ENCODE measurements at places on chromosomes 7 and 10. TPM values are rescaled to one million over a fixed set of nuclear protein-coding genes. Genes with fewer than 3 reads are reported as not detected.

- H3K36me3 ChIP-seq: no peaks in the 10 kb centered on the region
- no peaks in the 10 kb centered on the region for H3K4me1 ChIP-seq
- H3K27ac ChIP-seq: no peak overlapping the region
- DNase-seq: no peak
- H3K27me3 ChIP-seq: no peaks in the 10 kb centered on the region
Measured at GRCh38 chr10:51468424-51468823, 231.0 kb downstream of the CSTF2T start.

DNA sequence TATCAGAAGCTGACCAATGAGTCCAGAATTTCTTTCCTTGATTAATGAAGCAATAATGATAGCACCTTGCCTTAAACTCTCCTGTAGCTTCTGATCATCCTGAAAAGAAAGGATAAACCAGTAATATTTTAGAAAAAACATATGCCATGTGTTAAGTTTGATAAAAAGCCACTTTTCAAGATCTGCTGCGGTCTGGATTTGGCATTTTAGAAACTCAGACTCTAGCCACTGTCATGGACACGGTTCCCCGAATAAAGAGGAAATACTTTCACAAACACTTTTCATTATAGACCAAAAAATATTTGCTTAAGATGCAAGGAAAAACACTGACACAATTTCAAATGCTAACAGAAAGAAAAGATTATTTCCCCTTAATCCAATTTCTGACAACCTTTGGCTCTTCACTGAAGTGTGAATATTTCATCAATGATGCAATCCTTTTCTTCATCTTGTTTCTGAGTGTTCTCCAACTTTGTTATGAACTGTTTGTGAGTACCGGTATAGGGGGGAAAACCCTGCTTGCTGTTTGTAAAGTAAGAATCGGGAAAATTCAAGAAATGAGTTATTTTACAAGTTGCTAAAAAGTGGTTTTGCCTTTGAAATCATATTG, 329.5 kb downstream of the CRPPA start:
- no peak overlapping the region for H3K4me3 ChIP-seq
- H3K27me3 ChIP-seq: no peaks in the 10 kb centered on the region

- H3K4me3 ChIP-seq: no peak overlapping the region
- no peaks in the 10 kb centered on the region for H3K27me3 ChIP-seq
- no peak overlapping the region for H3K27ac ChIP-seq
- no peaks in the 10 kb centered on the region for H3K36me3 ChIP-seq
- no peaks in the 10 kb centered on the region for H3K4me1 ChIP-seq
Measured at GRCh38 chr10:96708456-96708855, 11.9 kb downstream of the PIK3AP1 start.

DNA sequence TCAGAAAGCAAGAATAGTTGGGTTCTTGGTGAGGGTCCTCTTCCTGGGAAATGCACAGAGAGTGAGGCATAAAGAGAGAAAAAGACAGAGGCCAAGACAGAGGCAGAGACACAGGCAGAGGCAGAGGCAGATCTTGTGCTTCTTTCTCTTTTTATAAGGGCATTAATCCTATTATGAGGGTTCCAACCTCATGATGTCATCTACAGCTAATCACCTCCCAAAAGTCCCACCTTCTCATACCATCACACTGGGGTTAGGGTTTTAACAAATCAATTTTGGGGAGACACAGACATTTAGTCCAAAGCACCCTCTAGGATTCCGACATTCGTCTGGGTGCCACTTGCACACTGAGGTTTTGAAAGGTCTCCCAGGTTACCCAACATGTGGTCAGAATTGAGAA, 17.8 kb downstream of the KCNK18 start:
- H3K36me3 ChIP-seq: no peaks in the 10 kb centered on the region
- no peak overlapping the region for H3K27ac ChIP-seq
- H3K27me3 ChIP-seq: peaks cover 13% of the 10 kb centered on the region
- H3K4me3 ChIP-seq: no peak overlapping the region
- no peak for DNase-seq

- H3K36me3 ChIP-seq: peaks cover 30% of the 10 kb centered on the region
- H3K4me1 ChIP-seq: peaks cover 52% of the 10 kb centered on the region
- H3K4me3 ChIP-seq: peak overlapping the region; percentile 86
- H3K27ac ChIP-seq: peak overlapping the region; percentile 92
- no peak for DNase-seq
Measured at GRCh38 chr10:103395754-103396066, 565 bp downstream of the ATP5MK start.

The MOGAT3 gene
- total RNA-seq: not detected
